NCI-H1417 treated with DMSO at 0.1 percent for 48 hours (cell line): ENCODE measurements at places on chromosomes 7 and 10.

GRCh38 chr10:120683454-120683853 is 167.7 kb upstream of the WDR11 start:
- no peak for DNase-seq

DNA sequence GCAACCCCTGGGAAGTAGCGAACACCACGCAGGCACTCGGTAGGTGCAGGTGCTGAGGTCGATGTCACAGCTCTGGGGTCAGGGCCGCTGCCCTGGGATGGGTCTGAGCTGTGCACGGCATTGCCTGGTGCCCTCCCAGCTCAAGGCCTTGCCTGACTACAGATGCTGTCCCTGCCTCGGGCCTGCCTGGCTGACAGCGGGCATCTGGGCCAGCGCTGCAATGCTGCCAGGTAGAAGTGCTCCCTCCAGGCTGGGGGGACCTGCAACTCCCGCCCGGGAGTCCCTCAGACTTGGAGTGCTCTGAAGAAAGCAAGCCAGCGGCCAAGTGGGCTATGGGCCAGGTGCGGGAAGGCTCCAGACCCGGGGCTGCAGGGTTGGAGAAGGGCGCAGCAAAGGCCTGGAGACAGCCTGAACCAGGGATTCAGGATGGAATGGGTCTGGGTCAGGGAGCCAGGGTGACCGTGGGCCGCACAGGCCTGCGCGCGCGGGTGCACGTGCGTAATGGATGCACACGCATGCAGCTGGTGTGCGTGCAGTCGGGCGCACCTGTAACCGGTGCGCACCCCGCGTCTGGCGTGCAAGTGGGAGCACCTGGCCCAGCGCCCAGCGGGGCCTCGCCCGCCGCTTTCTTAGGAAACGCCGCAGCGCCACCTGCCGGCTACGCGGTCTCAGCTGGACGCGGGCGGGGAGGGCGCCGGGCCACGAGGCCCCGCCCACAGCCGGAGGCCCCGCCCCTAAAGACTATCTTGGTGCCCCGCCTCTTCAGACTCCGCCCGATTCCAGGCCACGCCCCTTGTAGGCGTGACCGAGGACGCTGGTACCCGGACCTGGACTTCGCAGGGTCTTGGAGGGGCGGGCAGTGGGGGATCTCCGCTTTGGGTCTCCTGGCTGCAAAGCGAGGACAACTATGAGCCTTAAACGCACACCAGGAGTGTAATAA is 46.7 kb downstream of the MICALL2 start:
- DNase-seq = peak; percentile 56

DNA sequence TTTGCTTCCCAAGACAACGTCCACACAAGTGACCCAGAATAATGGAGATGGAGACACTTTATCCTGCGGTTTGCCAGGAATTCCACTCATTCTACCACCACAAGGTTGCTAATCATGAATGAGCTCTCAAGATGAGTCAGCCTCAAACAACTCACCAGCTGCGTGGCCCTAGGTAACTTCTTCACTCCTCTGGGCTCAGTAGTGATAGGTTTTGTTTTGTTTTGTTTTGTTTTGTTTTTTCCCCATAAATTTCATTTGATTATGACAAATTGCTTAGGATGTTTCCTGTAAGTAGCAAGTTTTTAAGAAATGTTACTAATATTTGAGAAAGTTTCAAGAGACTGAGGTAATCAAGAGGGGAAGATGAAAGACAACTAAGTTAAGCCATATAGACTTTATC is 286.8 kb downstream of the PARD3 start:
- no peak for DNase-seq

DNA sequence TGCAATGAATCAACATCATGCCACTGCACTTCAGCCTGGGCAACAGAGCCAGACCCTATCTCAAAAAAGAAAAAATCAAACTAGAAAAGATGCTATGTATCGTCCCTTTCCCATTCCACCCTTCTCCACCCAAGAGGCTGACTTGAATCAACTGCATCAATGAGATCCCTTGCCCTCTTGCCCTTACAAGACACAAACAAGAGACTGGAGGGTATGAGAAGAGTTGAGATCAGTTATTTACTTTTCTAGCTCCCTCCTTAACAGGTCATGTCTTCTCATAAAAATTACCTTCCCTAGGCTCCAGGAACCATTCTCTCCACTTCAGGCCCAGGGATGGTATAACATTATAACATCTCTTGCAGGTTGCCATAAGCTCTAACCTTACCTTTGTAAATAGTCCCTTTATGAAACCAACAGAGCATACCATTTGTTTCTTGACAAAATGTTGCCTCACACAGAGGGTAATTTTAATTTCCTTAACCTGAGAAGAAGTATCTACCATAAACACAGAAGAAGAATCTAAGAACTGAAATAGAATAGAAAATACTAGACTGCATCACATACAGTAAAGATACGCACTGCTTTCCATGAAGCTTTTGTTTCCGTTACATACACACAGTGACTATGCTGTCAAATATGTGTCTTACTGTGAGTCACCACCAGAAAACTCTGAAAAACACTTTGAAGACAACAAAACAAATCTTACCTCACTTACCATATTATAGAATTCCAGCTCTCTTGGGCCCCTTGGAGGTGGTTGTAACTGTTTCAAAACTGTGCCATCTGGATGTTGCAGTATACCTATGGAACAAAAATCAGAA is 30.5 kb downstream of the IPMK start:
- no peak for DNase-seq

- DNase-seq = no peak
Measured at GRCh38 chr10:11881477-11882417, 58.6 kb downstream of the PROSER2 start.

DNA sequence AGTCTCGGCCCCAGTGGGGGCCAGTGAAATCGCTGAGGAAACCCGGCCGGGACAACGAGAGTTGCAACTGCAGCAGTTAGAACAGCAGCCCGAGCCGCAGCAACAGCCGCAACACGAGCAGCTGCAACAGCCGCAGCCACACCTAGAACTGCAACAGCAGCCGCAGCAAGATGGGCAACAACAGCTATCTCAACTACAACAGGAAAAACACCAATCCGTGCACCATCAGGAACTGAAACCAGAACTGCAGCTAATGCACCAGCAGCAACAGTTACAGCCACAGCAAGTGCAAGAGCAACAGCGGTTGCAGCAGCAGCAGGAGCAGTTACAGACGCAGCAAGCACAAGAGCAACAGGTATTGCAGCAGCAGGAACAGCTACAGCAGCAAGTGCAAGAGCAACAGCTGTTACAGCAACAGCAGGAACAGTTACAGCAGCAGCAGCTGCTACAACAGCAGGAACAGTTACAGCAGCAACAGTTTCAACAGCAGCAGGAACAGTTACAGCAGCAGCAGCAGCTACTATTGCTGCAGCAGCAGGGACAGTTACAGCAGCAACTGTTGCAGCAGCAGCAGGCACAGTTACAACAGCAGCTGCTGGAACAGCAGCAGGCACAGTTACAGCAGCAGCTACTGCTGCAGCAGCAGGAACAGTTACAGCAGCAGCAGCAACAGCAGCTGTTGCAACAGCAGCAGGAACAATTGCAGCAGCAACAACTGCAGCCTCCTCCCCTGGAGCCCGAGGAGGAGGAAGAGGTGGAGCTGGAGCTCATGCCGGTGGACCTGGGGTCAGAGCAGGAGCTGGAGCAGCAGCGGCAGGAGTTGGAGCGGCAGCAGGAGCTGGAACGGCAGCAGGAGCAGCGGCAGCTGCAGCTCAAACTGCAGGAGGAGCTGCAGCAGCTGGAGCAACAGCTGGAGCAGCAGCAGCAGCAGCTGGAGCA is 6.1 kb downstream of the ZNF853 start:
- DNase-seq = no peak

DNA sequence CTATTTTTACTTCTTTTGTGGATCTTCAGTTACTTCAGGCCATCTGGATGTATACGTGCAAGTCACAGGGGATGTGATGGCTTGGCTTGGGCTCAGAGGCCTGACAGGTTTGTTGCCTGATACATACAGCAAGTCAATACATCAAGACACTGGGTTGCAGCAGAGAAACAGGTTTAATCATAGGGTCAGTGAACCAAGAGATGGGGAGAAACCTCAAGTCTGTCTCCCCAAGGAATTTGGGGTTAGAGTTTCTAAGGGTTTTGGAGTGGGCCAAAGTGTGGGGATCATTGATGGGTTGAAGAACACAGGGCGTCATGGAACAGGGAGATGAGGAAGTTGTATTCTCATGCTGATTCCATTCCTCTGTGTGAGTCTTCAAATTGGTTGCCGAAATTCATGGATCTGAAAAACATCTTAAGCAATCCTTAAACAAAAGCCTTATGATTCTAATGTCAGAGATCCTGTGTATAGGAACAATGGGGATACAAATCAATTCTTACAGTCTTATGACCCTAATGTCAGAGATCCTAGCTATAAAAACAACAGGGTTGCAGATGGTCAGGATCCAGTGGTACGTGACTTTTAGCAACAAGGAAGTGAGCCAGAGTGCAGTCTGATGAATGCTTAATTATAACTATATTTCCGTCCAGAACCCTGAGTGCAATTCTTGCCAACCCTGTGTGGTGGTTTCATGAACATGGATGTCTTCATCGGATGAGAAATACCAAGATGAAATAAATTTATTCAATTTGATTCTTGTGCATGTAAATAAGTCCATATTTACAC is 18.9 kb downstream of the OTUD1 start:
- DNase-seq = no peak

- no peak for DNase-seq
Measured at GRCh38 chr10:79982362-79982800, 33.5 kb upstream of the SFTPD start.

- DNase-seq = peak; percentile 65
Measured at GRCh38 chr7:2523461-2523936, 3.9 kb downstream of the LFNG start.

DNA sequence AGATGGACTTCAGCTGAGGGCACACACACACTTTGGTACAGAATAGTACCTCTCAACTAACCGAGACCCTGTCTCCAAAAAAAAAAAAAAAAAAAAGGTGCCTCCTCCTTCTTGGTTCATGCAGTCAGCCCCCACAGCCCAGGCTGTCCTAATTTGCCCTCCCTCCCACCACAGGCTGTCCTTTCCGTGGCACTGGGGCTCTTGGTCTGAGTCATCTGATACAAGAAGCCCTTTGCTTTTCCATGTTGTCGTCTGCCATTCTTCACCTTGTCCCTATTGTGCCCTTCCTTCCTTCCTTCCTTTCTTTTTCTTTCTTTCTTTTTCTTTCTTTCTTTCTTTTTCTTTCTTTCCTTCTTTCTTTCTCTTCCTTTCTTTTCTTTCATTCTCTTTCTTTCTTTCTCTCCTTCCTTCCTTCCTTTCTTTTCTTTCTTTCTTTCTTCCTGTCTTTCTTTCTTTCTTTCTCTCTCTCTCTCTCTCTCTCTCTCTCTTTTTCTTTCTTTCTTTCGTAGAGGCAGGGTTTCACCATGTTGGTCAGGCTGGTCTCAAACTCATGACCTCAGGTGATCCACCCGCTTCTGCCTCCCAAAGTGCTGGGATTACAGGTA is 96.0 kb upstream of the IKZF1 start:
- no peak for DNase-seq

DNA sequence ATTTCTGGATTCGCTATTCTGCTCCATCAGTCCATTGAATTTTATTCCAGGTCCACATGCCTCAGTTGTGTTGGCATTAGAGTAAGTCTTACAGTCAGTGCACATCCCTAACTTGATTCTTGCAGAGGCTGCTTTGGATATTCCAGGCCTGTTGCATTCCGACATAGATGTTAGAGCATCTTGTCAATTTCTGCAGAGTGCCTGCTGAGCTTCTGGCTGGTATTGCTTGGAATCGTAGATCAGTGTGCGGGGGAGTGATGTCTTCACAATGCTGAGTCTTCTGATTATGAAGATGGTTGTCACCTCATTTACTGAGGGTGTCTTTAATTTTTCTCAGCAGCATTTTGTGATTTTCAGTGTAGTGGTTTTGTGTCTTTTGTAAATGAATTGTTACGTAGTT is 45.2 kb downstream of the INPP5A start:
- no peak for DNase-seq

DNA sequence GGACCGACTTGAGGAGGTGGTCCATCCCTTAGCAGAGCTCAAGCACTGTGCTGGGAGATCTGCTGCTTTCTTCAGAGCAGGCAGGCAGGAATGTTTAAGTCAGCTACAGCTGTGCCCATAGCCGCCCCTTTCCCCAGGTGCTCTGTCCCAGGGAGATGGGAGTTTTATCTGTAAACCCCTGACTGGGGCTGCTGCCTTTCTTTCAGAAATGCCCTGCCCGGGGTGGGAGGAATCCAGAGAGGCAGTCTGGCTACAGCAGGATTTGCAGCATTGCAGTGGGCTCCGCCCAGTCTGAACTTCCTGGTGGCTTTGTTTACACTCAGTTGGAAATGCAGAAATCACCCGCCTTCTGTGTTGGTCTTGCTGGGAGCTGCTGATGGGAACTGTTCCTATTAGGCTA is 51.2 kb upstream of the SEMA3A start:
- DNase-seq = no peak

DNA sequence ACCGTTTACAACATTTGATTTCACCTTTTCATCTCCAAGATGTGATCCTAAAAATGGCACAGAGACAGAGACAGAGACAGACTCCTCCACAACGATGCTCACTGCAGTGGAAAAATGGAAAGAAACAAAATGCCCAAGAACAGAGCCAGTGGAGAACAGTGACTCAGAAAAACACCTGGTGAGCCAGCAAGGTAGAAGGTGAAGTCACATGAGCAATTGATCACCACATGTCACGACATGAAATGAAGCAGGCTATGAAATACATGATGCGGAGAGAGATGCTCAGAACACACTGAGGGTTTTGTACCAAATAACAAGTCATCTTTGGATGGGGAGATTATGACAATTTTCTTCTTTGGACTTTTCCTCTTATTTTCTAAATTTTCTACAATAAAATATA is 3.5 kb downstream of the MSMB start:
- no peak for DNase-seq

GRCh38 chr7:33243319-33243881 is 114.0 kb downstream of the BBS9 start:
- peak; percentile 30 for DNase-seq

GRCh38 chr7:117020591-117020973 is 67.3 kb downstream of the ST7 start:
- DNase-seq = no peak
